ENCODE measurements at places on chromosomes 11 and 22.
A peak's percentile ranks its signal among the peaks of the same experiment; 100 is the strongest.

- no peak for DNase-seq
Measured at GRCh38 chr11:120043328-120043945, 94.5 kb downstream of the TRIM29 start.

GRCh38 chr11:134642206-134642605 is 230.2 kb upstream of the B3GAT1 start:
- no peak for DNase-seq

GRCh38 chr11:6925636-6926207 is 504 bp upstream of the ZNF215 start:
- no peak for DNase-seq

DNA sequence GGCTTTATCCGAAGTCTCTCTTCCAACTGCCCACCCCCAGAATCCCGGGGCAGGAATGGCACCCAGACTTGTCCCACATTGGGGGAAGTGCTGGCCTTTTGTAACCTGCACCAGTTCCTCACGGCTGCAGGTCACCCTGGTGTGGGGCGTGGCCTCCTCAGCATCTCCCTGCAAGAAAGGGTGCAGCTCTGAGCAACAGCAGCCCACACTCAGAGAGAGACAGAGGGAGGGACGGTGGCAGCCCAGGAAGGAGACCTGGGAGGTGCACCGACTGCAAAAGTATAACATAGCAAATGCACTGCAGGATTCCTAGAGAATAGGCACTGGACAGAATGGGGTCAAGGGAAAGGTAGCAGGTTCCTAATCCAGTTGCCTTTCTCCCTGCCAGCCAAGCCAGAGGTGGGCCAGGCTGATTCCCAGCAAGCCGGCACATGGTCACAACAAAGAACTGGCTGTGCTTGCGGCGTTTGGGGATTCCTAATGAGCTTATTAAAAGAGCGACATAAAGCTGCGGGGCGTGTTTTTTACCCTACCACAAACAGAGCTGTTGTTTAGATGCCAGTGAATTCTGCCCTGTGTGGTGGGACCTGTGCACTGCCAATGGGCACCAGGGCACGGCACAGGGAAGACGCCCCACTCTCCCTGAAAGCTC is 18.2 kb upstream of the IGSF9B start:
- DNase-seq = no peak

GRCh38 chr11:19912958-19913892 is 200.6 kb downstream of the NAV2 start:
- DNase-seq = no peak

DNA sequence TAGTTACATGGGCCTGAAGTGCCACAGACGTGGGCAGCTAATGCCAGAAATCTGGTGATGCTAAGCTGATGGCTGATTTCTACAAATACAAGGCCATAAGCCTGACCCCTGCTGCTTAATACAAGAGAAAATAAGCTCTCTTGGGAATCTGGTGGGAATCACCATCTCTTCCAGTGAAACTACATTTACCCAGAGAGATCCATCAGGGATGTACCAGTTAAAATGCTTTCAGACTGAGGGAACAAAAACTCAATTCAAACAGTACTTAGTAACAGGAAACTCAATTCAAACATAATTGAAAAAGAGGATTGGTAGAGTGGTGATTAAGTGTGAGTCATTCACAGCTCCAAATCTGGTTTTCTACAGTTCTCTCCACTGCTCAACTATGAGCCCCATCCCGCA is 1.7 kb upstream of the CAVIN3 start:
- DNase-seq = no peak

GRCh38 chr11:36270701-36271100 is 18.5 kb downstream of the COMMD9 start:
- no peak for DNase-seq

- no peak for DNase-seq
Measured at GRCh38 chr22:44500599-44500998, 2.6 kb upstream of the RTL6 start.

GRCh38 chr11:15289723-15290122 is 175.0 kb downstream of the INSC start:
- peak; percentile 52 for DNase-seq

- no peak for DNase-seq
Measured at GRCh38 chr11:40104941-40105550, 1354.4 kb downstream of the LRRC4C start.

DNA sequence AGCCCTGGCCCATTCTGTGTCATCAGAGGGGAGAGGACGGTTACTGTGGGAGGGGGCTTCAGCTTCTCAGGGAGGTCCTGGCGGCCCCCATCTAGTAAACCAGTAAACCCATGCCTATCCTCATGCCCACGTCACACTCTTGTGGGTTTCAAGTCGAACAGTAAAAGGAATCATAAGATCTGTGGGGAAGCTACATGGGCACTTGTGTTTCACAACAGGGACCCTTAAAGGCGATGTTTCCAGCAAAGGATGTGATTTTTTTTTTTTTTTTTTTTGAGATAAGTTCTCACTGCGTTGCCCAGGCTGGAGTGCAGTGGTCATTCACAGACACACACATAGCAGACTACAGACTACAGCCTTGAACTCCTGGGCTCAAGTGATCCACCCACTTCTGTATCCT is 9.2 kb upstream of the PARVG start:
- no peak for DNase-seq

DNA sequence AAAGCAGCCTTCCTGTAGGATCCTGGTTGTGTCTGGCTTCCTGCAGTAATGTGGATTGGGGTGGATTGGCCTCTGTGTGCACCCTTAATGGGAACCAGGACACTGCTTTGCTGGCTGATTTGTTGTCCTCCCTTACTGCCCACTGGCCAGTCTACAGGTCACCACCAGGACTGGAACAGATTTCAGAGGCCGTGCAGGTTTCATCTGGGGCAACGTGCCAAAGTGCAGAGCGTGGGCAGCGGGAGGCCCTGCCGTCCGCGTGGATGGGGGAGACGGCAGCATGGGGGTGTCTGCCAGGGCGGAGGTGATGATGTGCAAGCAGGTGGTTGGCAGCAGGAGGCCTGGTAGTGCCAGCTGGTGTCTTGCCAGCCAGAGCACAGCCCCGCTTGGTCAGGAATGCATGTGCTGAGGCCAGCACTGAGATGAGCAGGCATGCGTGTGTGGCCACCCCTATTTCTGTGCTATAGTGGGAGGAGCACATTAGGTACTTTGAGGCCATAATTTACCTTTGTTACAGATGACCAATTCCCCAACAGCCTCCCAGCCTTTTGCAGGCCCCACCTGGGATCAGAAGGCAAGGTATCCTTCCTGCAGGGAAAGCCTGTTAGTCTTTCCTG is 24.3 kb downstream of the BCR start:
- DNase-seq = no peak

- no peak for DNase-seq
Measured at GRCh38 chr11:70769521-70769920, 371.2 kb downstream of the CTTN start.

GRCh38 chr11:127738771-127739286 is 738.3 kb upstream of the KIRREL3 start:
- DNase-seq = no peak

GRCh38 chr22:42174062-42174461 is 43.5 kb upstream of the CYP2D6 start:
- no peak for DNase-seq

DNA sequence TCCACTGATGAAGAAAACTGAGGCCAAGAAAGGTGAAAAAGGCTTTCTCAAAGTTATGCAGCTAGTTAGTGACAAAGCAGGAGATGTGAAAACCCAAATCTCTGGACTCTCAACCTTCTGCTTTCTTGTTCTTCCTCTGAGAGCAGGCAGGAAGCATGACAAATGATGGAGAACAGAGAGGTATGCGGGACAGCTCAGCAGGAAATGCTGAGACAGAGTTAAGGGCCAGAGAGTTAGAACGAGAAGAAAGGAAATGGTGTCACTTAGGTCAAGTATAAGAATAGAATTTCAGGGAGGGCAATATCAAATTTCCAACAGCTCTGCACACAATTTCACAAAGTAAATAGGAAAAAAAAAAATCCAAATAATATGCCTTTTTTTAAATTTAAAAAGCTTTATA is 67.6 kb upstream of the ARHGAP42 start:
- no peak for DNase-seq

DNA sequence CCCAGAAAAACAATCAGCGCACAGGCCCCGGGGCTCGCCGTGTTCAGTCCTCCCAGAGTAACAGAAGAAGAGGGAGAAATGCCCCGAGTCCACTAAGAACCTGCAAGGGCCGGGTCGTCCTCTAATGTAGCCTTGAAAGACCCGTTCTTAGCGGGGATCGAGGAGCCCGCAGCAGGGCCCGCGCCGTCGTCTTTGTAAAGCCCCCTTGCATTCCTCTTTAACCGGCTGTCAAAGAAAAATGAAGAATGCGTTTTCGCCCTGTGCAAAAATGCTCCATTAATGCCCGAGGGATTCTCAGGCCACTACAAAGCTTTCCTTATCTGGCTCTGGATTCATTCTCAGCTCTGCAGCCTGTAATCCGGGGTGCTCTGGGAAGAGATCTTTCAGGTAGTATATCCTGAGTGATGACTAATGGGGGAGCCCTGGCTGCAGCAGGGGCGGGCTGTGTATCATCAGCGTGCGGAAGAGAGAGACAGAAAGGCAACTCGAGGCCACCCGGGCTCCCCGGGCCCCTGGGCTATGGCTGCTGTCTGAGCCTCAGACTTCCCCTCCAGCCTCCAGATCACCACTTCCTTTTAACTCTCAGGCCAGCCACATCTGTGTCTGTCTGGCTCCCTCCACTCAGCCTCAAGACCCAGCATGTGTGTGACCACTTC is 78.2 kb downstream of the FBLN1 start:
- DNase-seq = no peak

DNA sequence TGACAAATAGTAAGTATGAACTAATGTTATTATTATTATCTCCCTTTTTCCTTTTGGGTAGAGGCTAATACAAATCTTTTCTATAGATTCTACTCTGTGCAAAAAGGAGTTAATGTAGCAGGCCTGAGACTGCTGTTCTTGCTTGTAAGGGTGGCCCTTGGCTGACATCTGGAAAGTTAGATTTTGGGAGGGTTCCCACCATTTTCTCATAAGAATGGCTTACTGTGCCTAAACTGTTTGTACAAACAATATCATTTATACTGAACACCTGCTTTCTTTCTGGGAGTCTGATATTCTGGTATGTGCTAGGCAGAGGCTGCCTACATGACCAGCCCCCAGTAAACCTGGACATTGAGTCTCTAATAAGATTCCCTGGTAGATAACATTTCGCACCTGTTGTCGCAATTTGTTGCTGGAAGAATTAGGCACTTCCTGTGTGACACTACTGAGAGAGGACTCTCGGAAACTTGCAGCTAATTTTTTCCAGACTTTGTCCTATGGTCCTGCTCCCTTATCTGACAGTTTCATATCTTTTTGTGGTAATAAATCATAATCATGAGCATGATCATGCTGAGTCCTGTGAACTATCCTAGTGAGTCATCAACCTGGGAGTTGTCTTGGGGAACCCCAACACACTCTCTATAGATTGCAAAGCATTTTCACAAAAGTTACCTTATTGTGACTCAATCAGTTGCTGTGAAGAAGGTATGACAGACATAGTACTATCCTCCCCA is 257.7 kb upstream of the CCDC90B start:
- no peak for DNase-seq

DNA sequence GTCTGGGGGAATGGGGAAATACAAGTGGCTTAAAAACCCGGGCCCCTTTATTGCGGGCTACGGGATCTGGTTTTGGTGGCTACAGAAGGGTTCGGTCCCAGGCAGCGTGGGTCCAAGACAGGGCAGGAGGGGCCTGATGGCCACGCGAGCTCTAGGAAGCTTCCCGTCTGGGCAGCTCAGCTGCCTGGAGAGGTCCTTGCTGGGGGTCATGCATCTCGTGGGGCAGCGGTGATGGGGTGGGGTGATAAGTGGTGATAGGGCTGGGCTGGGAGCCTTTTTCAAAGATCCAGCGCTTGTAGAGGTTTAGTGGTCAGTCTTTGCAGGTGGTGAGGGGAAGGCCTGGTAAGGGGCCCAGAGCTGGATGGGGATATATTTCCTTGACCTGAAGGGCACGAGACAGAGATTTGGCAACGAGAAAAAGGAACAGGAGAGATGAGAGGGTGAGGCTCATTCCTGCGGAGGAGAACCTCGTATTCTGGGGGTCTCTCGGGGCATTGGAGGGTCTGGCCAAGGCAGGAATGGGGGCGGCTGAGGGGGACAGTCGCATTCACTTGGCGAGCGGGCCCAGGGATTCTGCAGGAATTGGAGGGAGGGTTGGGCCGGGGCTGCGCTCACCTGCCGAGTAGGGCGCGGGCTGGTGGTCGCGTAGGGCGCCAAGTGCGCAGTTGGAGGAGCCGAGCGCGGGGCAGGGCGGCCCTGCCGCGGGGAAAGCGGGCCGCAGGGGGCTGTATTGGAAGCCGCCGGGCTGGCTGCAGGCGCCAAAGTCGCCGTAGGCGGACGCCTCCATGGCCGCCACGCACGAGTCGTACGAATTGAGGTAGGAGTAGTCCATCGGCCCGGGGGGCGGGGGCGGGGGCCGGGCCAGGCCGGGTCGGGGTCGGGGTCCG is 560 bp downstream of the PHOX2A start:
- no peak for DNase-seq

- no peak for DNase-seq
Measured at GRCh38 chr22:32562401-32562800, 87.8 kb downstream of the FBXO7 start.

GRCh38 chr11:69130654-69131053 is 25.1 kb upstream of the SMIM38 start:
- DNase-seq = no peak

GRCh38 chr11:1168256-1168655 is 10.5 kb downstream of the MUC5AC start:
- DNase-seq = no peak

GRCh38 chr22:25753252-25753651 is 11.3 kb downstream of the MYO18B start:
- DNase-seq = no peak

- no peak for DNase-seq
Measured at GRCh38 chr11:35061516-35062440, 77.2 kb upstream of the CD44 start.

DNA sequence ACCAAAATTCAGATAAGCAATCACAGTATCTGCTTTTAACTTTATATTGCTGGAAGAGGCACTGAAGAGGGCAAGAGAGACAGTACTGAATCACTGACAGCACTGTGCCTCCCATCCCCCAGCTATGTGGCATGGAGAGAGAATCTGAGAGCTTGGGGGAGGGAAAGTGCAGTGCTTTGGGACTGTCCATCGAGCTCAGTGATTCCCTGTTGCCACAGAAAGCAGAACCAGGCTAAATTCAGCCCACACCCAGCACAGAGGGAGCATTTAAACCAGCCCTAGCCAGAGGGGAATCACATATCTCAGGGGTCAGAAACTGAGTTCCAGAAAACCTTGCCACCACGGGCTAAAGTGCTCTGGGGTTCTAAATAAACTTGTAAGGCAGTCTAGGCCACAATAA is 44.3 kb downstream of the KCNQ1 start:
- no peak for DNase-seq

Data from NCI-H2227 treated with DMSO at 0.1 percent for 48 hours (cell line).